ENCODE measurements at places on chromosomes 12 and 14.

- DNase-seq = no peak
Observed at GRCh38 chr12:51025338-51025835, 797 bp downstream of the SLC11A2 start.

DNA sequence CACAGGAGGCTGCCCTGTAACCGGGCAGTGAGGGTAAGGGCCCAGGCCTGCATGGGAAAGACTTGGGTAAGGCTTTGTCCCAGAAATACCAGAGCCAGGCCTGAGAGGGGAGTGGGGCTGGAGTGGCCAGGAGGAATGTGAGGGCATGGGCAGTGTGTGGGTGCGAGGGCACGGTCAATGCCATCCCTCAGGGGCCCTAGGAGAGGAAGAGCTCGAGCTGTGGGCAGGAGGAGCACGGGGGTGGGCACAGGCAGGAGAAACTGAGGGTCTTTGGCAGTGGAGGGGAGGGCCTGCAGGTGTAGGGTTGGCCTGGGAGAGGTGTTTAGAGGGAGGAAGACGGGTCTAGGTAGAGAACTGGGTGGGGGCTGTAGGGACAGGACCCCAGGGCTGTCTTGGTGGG lies 381.6 kb downstream of the TMEM121 start:
- no peak for DNase-seq

GRCh38 chr12:53975064-53975471 lies 314 bp upstream of the HOTAIR start:
- DNase-seq = no peak

- no peak for DNase-seq
Observed at GRCh38 chr14:53628261-53628660, 328.4 kb downstream of the BMP4 start.

- no peak for DNase-seq
Observed at GRCh38 chr14:47543459-47543858, 131.9 kb downstream of the MDGA2 start.

- no peak for DNase-seq
Observed at GRCh38 chr12:93908846-93909567, 231.8 kb downstream of the CRADD start.

- no peak for DNase-seq
Observed at GRCh38 chr14:95272057-95272456, 47.7 kb downstream of the CLMN start.

DNA sequence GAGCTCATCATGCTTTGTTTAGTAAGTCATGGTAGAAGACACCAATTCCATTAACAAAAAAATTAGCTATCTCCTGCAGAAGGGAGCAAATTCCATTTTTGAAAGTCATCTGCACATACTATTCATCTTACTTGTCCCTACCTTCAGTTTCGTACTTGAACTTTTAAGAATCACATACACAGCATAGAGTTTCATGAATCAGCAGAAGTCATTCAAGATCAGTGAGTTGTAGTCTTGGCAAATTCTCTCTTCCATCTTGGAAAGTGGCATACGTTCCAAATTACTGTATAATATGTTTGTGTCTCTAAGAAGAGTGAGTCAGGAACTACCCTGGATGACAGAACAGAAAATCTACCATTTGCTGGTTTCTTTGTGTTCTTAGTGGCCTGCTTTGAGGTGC lies 14.1 kb downstream of the VRK1 start:
- no peak for DNase-seq

- DNase-seq = no peak
Observed at GRCh38 chr12:63318313-63318712, 167.3 kb upstream of the AVPR1A start.

- no peak for DNase-seq
Observed at GRCh38 chr14:39467889-39468524, 35.8 kb upstream of the FBXO33 start.

DNA sequence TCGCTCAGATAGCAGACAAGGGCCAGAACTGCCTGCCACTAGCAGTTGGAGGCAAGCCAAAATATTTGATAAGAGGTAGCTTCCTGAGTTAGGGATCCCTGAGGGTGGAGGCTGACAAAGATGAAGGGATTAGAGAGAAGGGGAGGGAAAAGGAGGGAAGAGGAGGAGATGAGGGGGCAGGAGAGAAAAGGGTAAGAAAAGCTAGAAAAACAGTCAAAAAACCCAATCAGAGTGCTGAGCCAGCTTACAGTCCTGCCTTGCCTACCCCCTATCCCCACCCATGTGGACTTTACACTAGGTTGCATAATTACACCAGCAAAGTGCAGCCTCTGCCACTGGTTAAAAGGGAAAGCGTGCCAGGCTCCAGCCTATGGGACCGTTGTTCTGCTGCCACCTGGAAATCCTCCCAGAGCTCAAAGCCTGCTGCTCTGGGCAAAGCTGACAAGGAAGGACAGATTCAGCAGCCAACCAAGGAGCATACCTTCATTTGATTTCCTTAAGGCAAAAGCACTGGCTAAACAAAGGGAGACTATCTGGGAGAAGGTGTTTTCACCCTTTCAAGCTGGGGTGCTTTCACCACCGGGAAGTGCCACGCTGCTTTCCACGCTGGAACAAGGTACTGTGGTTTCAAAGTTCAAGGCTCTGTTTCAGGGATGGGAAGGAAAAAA lies 3.8 kb upstream of the NUMB start:
- DNase-seq = no peak

DNA sequence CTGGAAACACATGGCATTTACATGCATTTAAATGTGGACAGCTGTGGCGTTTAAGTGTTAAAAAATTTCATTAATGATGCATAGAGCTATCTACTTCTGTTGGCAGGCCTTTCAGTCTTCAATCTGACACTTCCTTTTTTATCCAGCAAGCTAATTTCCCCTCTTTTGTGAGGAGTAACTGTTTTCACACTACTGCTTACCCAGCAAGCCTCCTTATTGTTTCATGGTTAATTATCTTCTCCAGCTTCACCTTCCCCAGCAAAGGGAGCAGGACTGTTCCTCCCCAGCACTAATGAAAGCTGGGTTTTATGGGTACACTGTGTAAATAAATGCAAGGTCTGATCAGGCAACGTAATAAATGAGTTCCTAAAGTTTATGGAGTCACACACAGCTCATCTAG lies 129.4 kb upstream of the NPAS3 start:
- DNase-seq = no peak

GRCh38 chr14:39005044-39005880 lies 97.8 kb downstream of the SEC23A start:
- DNase-seq = no peak

DNA sequence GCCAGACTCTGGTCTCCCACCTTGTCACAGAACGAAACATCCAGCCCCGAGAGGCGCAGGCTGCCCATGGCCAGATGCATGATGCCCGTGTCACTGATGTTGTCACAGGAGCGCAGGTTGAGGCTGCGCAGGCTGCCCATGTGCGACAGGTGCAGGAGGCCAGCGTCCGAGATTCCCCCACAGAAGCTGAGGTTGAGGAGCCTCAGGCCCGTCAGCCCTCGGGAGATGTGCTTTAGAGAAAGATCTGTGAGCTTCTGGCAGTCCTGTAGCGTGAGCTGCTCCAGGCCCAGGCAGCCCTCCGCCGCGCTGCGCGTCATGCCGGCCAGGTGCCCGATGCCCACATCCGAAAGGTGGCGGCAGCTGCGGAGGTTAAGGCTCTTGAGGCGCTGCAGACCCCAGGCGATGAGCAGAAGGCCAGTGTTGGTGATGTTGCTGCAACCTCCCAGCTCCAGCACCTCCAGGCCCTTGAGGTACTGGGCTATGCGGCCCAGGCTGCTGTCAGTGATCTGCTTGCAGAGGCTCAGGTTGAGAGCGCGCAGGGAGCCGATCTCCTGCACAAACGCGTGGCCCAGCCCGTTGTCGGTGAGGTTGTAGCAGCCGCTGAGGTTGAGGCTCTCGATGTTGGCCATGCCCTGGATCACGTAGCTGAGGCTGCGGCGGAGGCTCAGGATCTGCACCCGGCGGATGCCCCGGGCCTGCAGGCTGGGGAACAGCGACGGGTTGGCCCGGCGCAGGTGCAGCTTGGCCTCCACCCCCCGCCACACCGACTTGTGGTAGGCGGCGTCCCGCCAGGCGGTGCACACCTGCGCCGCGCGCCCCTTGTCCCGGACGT lies 991 bp downstream of the FBXL14 start:
- peak; percentile 35 for DNase-seq

- no peak for DNase-seq
Observed at GRCh38 chr12:14418451-14418890, 53.0 kb downstream of the ATF7IP start.

GRCh38 chr14:54420478-54421142 lies 20.6 kb downstream of the CNIH1 start:
- no peak for DNase-seq

DNA sequence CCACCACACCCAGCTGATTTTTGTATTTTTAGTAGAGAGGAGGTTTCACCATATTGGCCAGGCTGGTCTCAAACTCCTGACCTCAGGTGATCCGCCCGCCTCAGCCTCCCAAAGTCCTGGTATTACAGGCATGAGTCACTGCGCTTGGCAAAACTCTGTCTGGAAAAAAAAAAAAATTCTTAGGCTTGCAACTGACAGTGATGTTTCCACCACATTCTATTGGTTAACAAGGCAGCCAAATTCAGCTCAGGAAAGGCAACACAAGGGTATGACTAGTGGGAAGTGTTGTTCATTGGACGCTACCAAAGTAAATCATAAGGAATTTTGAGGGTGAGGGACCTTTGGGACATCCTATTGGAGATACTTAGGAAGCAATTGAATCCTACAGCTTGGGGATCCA lies 2.9 kb upstream of the SBNO1 start:
- DNase-seq = no peak

GRCh38 chr12:123354600-123354999 lies 10.0 kb downstream of the SBNO1 start:
- no peak for DNase-seq

All from effector CD8-positive, alpha-beta T cell (primary cell).